ENCODE measurements at places on chromosomes 1 and 21. TPM values are rescaled to one million over a fixed set of nuclear protein-coding genes. Genes with fewer than 3 reads are reported as not detected.

The FLG2 gene
- total RNA-seq = not detected

The IVL gene
- 1.7 TPM for total RNA-seq

The RGS8 gene
- under 0.01 TPM for total RNA-seq

The RIPPLY3 gene
- not detected for total RNA-seq

The RPTN gene
- total RNA-seq = not detected

The LAPTM5 gene
- total RNA-seq = not detected

The DMRTA2 gene
- total RNA-seq = 0.11 TPM

The ATP1A4 gene
- total RNA-seq = not detected

The NOS1AP gene
- 0.44 TPM for total RNA-seq

The CLDN17 gene
- not detected for total RNA-seq

The PAPPA2 gene
- 9.4 TPM for total RNA-seq

The AK2 gene
- 209 TPM for total RNA-seq

The GPR157 gene
- 5.1 TPM for total RNA-seq

The SPTA1 gene
- total RNA-seq = not detected

The SH2D2A gene
- total RNA-seq = 0.25 TPM

The PTGFR gene
- 17.7 TPM for total RNA-seq

The GON4L gene
- 33.8 TPM for total RNA-seq

The TNFRSF4 gene
- not detected for total RNA-seq

The AMY1C gene
- not detected for total RNA-seq

The EVA1C gene
- total RNA-seq = 15.5 TPM

The GJA8 gene
- total RNA-seq = not detected

The RAB7B gene
- total RNA-seq = 6.3 TPM

The REG4 gene
- total RNA-seq = not detected

The OVAAL gene
- total RNA-seq = not detected

The OBSCN gene
- total RNA-seq = 31.2 TPM

The RAB42 gene
- total RNA-seq = 3.2 TPM

The ABL2 gene
- total RNA-seq = 79.0 TPM

The BATF3 gene
- total RNA-seq = 0.75 TPM

The TRAF3IP3 gene
- not detected for total RNA-seq

The RBP7 gene
- total RNA-seq = not detected

The SAMSN1 gene
- total RNA-seq = not detected

Data from uterine smooth muscle cell (primary cell).